Astrocyte (in vitro differentiated cells and primary cell): ENCODE measurements at places on chromosomes 13 and 19.

- DNase-seq = no peak
Observed at GRCh38 chr19:43552198-43552450, 19.1 kb downstream of the ZNF575 start.

DNA sequence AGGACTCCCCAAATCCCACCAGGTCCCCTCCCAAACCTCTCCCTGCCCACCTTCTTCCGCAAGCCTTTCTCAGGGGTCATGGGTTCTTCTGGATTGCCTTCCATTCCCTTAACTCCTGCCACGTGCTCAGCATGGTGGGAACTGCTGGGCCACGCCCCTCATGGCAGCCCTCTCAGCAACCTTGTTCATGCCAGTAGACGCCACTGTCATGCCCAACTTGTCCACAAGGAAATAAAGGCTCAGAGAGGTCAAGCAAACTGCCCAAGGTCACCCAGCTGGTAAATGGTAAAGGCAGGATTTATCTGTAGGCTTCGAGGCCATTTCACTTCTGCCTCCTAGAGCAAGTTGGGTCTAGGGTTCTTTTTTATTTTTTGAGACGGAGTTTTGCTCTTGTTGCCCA lies 10.9 kb downstream of the PRAM1 start:
- no peak for DNase-seq

GRCh38 chr13:109869312-109870237 lies 83.2 kb upstream of the IRS2 start:
- peak; percentile 55 for DNase-seq

DNA sequence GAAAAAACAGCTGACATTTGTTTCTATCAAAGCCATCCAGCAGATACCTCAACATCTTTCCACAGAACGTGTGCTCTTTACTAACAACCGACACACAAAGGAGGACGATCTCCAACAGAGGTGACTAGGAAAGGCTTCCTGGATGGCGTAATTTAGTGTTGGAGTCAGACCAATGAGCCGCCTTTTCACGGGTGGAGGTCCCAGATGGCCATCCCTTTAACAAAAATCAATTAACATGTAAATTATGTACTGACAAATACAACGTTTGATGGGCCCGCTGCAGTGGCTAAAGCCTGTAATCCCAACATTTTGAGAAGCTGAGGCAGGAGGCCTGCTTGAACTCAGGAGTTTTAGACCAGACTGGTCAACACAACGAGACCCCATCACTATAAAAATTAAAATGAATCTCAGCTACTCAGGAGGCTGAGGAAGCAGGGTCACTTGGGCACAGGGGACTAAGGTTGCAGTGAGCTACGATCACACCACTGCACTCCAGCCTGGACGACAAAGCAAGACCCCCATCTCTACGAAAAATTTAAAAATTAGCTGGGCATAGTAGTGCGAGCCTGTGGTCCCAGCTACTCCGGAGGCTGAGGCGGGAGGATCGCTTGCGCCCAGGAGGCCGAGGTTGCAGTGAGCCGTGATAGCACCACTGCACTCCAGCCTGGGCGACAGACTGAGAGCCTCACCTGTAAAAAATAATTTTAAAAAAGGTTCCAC lies 1.2 kb upstream of the DPY19L3 start:
- DNase-seq = no peak

DNA sequence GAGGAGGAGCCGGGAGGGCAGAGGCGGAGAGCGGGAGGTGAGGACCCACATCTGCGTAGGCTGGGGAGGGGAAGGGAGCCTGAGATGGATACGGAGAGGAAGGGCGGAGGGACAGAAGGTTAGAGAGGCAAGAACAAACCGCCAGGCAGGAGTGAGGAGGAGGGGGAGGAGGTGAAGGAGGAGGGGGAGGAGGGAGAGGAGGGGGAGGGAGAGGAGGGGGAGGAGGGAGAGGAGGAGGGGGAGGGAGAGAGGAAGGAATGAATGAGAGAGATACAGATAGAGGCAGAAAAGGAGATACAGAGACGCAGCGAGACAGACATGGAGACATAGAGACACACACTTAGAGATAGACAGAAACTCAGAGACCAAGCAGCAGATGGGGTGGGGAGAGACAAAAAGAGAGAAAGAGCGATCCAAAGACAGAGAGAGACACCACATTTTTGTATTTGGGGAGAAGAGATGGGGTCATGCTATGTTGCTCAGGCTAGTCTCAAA lies 782 bp upstream of the CA11 start:
- peak; percentile 56 for DNase-seq

DNA sequence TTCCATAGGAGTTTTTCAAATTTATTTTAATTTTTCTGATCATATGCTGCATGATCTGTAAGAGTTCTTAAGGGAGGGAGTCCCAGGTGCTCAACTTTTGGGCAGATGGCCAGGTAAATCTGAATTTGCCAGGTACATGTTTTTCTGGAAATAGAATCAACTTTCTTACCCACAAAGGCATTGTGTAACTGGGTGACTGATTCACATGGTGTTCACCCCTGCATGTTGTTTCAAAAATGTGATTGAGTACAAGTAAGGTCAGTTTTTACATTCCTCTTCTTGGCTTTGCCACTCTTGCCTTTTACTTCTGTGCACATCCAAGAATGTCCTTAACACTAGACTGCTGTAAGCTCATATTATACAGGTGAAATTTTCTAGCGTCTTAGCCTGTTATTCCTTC lies 30.4 kb downstream of the RB1 start:
- DNase-seq = peak; percentile 29

GRCh38 chr19:51735759-51736449 lies 12.1 kb upstream of the HAS1 start:
- peak; percentile 78 for DNase-seq

GRCh38 chr13:101416181-101417042 lies at the start of gene NALCN:
Gene NALCN, minus strand, starts transcription at chr13:101416508. Its CDS starts 17,382 bp downstream, at chr13:101399126.
- peak; percentile 14 for DNase-seq

DNA sequence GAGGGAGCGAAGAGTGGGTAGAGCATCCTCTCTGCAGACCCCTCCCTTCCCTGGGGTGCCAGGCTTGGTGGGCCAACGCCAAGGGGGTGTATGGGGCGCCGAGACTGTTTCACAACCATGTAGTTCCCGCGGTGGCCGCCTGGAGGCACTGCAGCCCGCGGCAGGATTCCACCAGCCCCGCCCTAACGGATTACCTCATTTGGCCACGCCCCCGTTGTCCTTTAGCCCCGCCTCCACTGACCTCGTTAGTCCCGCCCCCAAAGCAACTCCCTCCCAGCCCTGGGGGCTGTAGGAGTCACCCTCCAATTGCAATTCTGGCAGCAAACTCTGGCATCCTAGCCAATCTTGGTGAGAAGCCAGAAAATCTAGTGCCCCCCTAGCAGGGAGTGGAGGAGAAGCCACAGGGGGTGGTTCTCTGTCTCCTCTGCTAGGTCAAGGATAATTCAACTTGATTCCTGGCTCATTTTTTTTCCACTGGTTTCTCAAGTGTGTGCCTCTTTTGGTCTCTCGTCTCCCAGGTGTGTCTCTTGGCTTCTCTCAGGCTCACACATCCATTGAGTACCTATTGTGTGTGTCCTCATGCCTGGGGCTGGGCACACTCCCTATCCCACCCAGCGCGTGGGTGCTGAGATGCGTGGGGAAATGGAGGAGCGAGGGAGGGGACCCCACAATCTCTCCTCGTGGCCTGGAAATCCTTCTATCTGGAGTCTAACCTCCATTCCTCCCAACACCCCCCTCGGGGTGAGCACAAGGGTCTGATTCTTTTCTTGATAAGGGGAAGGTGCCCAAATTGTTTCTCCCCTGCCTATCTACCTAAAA lies 2.0 kb downstream of the OLFM2 start:
- no peak for DNase-seq

DNA sequence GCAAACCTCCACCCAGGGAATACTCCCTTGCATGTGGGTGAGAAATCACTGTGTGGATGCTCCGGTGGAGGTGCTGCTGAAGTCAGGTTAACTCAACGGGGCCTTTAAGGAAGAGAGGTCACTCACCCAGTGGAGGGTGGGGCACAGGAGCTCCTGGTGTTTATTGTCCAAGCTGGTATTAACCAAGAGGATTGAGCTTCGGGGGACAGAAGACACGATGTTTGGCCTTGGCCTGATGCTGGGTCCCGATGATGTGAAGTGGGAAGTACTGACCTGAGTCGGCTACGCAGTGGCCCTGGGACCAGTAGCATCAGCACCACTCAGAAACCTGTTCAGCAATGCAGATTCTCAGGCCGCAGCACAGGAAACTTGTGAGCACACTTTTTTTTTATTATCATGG lies 85.7 kb upstream of the WASF3 start:
- no peak for DNase-seq

GRCh38 chr19:52946322-52947310 lies 16.1 kb downstream of the ZNF816 start:
- DNase-seq = no peak

- no peak for DNase-seq
Observed at GRCh38 chr19:30897034-30897433, 452.2 kb downstream of the TSHZ3 start.

GRCh38 chr13:19645000-19645399 lies 11.5 kb downstream of the MPHOSPH8 start:
- DNase-seq = no peak

DNA sequence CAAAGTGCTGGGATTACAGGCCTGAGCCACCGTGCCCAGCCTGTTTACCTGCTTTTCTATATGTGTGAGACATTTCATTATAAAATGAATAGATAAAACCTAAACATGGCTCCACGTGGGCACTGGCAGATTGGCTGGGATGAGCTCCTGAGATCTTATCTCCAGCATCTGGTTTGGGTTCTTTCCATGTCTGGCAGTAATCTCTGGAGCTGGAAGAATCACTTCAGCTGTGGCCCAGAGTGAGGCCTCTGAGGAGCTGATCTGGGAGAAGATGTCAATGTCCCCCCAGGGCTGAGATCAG lies 5.5 kb upstream of the SULT2A1 start:
- DNase-seq = no peak

DNA sequence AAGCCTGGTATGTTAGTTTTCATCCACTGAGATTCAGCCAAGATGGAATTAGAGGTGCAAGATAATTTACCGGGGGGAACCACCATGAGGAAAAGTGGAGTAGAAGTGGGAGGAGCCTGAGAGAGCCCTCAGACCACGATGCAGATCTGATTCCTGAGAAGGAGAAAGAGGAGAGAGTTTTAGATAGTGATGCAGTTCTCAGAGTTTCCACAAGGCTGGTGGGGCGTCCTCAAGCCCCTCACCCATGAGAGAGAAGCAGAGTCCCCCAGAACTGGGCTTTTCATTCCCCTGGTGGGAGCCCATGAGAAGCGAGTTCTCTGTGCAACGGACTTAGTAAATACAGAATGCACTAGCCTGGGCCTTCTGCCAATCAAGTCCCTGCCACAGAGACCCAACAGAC lies 18.1 kb downstream of the CEACAM5 start:
- no peak for DNase-seq

GRCh38 chr13:59343993-59344822 lies 819.5 kb downstream of the DIAPH3 start:
- DNase-seq = no peak

DNA sequence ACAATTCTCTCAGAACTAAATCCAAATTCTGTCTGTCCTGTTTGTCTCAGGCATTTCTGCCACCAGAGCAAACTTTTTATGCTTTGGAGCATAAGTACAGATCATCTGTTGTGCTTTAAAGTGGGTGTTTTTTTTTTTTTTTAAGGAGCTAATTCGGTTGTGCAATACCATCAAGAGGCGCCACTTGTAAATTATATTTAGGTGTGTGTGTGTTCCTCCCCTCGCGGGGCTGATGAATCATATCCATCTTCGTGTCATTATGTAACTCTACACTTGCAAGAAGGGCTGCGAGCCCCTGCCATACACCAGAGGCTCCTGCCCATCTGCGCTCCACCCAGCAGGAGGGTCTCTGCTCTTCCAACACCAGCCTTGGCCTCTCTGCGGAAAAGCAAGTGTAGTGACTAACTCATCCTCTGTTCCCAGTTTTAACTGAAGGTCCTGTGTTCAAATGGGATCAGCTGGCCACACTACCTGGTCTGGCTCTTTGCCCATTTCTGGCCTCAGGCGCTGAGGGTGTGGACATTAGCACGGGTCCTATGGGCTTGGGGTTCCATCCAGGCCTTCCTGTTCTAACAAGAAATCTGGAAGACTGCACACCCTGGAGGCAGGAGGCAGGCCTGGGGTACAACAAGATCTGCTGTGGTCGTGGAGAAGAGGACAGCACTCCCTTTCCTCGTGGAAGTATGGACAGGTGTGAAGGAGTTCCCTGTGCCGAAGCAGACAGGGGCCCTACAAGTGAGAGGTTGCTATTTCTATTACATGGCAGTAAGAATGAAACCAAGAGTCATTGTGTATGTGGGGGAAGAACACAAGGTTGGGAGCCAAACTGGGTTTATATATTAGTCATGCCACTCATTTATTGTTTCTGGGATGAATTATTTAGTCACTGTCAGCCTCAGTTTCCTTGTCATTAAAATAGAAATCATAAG lies 96.1 kb upstream of the MBNL2 start:
- DNase-seq = peak; percentile 72
